ENCODE measurements at places on chromosomes 1 and 21.

DNA sequence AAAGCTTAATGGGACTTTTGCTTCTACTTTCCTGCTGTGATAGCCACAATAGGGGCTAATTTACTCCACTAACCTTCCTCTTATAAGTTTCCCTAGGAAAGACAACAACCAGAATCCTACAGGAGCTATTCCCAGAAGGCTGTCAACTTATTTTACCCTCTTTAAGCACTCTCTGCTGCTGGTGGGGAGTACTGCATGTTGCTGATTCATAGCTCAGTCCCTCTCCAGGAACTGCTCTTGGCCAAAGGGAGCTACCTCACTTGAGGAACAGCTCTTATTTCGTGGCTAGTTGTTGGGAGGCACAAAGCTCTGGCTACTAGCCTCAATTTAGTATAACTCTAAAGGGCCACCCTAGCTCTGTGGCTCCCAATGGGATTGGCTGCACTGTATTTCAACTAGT, 37.2 kb downstream of the ADSS2 start:
- no peak for DNase-seq

- no peak for DNase-seq
These were observed 35.4 kb downstream of the WNT2B start for GRCh38 chr1:112544011-112544688.

GRCh38 chr1:172951730-172952365, 98.9 kb downstream of the TNFSF18 start:
- no peak for DNase-seq

DNA sequence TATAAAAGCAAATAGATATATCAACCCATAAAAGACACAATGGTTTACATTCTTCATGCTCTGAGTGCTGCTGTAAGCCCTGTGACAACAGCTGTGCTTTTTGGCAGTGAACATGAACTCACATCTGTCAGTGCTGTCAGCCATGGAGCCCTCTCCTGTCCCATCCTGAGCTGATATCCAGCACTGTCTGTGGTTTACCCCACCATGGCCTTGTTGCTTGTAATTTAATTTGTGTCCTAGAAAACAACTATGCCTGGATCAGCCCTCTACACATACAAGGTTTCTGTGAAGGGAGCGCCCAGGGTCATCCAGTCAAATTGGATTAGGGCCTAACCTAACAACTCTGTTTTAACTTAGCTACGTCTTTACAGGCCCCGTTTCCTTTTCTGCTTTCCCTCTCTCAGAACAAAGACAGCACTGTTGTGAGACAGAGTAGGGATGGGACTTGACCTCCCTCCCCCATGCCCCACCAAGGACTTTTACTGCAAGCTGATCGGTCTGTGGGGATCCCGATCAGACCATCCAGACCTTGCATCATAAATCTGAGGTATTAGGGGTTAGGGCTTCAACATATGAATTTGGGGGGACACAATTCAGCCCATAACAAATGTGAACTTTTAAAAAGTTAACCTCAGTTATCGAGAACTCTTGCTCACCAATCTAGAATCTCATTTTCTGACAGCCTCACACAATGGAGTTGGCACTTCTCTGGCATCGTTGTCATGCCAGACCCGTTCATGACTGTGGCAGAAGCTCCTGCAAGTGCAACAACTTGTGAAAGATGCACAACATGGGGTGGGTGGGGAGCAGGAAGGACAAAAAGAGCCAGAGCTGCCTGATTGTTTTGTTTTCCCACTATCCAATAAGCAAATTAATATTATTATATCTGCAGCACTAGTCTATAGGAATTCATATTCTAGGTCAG, 16.4 kb upstream of the SLC44A3 start:
- peak; percentile 59 for DNase-seq

- peak; percentile 80 for DNase-seq
These were observed 86.6 kb downstream of the PRDM2 start for GRCh38 chr1:13786541-13786940.

GRCh38 chr1:185015631-185016030, 29.7 kb upstream of the RNF2 start:
- no peak for DNase-seq

GRCh38 chr1:5992814-5993555, 760 bp upstream of the NPHP4 start:
- no peak for DNase-seq

DNA sequence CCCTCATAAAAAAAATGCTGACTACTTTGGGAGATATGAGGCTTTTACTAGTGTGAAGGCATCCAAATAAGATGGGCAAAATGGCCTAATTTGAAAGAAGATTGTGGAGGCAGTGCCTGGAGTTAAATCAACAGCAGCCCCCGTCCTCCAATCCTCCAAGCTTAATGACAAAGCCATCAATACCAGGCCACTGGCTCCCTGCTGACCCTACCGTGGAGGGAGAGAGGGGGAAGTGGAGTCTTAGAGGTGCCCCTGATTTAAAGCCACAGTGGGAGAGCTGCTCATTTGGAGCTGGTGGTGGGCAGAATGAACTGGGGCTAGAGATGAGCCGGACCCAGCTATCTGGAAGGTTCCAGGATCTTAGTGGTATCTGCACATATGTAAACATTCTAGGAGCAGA, 24.3 kb upstream of the KNCN start:
- DNase-seq: no peak
